B cell (primary cell): ENCODE measurements at places on chromosomes 2 and 18. TPM values are rescaled to one million over a fixed set of nuclear protein-coding genes. Genes with fewer than 3 reads are reported as not detected.

Gene UCN
- polyA plus RNA-seq, result 4.3 and 4.5 TPM in 2 replicates

Gene NPPC
- 0.33 TPM in 1 of 2 replicates, not detected in the other for polyA plus RNA-seq

Gene ZEB2
- 56.3 and 78.7 TPM in 2 replicates for polyA plus RNA-seq

DNA sequence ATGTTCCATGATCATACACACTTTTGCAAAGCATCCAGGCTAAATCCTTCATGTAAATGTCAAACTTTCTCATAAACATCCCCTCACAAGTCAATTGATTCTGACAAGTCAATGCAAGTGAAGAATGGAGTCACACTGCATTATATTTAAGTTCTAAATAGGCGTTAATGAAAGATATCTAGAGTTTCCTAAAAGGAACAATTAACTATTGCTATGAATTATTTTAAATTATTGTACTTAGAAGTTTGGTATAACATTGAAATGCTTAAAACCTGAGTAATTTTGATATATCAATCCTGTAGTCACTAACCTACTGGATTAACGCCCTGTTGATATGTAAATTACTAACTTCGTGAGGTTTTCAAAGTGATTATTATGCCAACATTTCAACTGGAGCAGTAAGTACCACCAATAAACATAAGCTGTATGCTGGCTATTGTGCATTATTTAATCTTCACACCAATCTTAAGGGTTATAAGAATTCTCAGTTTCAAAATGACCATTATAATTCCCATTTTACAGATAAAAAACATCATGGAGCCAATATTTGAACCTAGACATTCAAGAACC, 884.3 kb downstream of the ERBB4 start:
- no peak for DNase-seq
- H3K4me3 ChIP-seq, result no peak overlapping the region
- no peaks in the 10 kb centered on the region for H3K4me1 ChIP-seq

DNA sequence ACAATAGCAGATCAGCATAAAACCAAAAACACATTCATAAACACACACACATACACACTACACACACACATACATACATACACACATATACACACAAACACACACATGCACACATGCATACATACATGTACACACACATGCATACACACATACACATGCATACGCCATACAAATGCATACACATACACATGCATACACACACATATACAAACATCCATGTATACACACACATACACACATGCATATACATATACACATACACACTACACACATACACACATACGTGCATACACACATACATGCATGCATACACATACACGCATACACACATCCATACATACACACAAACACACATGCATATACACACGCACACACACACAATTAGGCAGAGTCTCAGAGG, 490.1 kb downstream of the TNS1 start:
- peaks cover 3% of the 10 kb centered on the region for H3K27me3 ChIP-seq
- no peak overlapping the region for H3K4me3 ChIP-seq
- no peaks in the 10 kb centered on the region for H3K36me3 ChIP-seq
